NCI-H1092 (cell line): ENCODE measurements at places on chromosomes 5 and 9.

GRCh38 chr5:14118551-14119320, 24.4 kb upstream of the TRIO start:
- DNase-seq, result no peak

- no peak for DNase-seq
Measured at GRCh38 chr5:6745706-6746222, 32.5 kb downstream of the TENT4A start.

DNA sequence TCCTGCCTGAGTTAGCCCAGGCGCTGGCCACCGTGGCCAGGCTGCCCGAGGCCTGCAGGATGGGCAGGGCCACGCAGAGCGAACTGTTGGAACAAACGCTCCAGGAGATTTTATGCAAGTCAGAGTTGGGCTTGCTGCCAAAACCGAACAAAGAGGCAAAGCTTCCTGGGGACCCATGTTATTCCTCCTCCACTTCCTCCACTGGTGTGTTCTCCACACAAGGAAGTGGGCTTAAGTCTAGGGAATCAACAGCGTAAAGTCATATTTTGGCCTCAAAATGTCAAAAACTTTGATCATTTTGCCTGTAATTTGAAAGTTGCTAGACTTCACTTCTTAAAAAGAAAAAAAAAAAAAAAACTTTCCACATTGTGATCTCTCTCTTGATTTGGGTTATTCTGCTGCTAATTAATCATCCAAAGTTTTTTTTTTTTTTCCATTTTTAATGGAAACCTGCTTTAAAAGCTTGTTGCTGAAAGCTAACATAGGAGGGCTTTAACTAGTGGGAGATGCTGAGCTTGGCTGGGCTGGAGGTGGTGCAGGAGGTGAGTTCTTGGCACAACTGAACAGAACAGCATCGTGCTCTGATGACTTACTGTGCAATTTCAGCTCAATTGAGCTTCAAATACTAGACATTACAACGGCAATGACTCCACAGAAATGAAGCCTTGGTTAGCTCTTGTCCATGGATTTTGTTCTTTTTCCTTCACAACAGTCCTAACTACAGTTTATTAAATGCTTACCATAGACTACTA, 73.0 kb downstream of the PTPDC1 start:
- peak; percentile 73 for DNase-seq

DNA sequence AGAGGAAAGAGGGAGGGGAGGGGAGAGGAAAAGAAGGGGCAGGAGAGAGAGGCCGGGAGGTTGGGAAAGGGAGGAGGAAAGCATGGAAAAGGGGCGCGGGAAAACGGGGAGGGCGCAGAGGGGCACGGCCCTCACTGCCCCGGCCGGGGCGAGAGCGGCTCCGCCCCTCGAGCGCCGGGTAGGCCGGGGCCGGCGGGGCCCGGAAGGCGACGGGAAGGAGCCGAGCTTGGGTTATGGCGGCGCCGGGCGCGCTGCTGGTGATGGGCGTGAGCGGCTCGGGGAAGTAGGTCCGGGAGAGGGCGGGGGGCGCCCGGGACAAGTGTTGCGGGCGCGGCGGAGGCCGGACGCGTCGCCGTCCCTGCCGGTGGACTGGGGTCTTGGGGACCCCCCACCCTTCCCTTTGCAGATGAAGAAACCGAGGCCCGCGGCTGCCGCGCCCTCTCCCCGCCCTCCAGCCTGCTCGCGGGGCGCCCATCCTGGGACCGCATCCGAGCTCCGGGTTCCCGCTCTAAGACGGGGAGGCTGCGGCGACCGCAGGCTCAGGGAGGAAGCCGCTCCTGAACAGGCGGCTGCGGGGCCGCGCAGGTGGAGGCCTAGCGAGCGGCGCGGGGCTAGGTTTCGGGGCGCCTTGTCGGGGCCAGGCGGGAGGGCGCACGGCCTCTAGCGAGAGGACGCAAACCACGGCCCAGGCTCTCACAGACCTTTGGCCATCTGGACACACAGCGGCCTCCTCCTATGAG, at the start of gene IDNK:
TSS of gene IDNK (plus strand) at position 205 of the 740 bp plus-strand sequence. CDS start at position 234, 29 bp downstream.
- peak; percentile 58 for DNase-seq

GRCh38 chr5:1943481-1943880, 60.8 kb upstream of the IRX4 start:
- DNase-seq, result no peak

DNA sequence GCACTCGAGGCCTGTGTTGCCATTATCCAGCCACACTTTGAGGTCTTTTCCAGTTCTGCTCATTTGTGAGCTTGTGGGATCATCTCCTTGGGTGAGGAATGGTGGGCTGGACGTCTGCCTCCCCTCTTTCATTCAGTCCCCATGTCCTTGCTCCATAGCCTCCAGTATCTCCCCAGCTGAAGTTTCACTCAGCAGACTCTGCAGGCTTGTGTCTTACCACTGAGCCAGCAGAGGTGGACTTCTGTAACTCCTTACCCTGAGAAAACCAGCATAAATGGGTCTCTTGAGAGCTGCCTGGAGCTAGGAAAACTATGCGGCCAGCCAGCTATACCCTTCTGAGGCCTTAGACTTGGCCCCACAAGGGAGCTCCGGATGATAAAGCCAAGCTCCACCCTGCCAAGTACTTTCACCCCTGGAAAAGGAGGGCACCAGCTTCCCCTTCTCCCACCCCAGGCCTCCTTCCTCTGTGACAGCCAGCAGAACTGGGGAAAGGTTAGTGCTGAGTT, 12.2 kb downstream of the IRF1 start:
- DNase-seq, result no peak

DNA sequence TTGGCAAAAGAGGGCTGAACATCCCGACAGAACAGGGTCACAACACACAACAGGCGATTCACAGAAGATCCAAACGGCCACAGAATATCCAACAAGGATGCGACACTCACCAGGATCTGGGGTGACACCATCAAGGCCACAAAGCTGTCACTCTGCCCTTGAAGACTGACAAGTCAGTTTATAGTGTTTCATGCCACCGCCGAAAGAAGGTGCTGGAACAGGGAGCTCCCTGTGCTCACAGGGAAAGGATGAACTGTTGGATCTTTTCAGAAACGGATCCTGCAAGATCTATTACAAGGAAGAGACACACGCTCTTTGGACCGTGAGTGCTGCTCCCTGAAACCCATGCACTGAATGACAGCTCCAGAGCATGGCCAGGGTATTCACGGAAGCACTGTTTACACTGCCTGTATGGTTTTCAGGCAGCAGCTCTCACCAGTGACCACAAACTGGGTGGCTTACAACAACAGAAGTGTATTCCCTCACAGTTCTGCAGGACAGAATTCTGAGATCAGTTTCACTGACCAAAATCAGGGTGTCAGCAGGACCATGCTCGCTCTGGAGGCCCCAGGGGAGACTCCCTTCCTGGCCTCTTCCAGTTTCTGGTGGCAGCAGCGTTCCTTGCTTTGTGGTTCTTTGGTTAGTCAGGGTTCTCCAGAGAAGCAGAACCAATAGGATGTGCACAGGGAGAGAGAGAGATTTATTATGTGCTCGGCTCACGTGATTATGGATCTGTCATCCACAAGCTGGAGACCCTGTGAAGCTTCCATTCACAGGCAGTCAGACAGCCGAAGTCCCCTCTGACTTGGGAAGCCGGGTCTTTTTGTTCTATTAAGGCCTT, 52.8 kb downstream of the SEMA4D start:
- no peak for DNase-seq

GRCh38 chr5:14204785-14205321, 61.7 kb downstream of the TRIO start:
- no peak for DNase-seq

GRCh38 chr9:113349445-113350094, at the start of gene BSPRY:
Gene BSPRY, plus strand, starts transcription at chr9:113349541. Its CDS starts 39 bp downstream, at chr9:113349580.
- DNase-seq, result no peak

- no peak for DNase-seq
Measured at GRCh38 chr5:158265931-158266700, 407.2 kb upstream of the CLINT1 start.

DNA sequence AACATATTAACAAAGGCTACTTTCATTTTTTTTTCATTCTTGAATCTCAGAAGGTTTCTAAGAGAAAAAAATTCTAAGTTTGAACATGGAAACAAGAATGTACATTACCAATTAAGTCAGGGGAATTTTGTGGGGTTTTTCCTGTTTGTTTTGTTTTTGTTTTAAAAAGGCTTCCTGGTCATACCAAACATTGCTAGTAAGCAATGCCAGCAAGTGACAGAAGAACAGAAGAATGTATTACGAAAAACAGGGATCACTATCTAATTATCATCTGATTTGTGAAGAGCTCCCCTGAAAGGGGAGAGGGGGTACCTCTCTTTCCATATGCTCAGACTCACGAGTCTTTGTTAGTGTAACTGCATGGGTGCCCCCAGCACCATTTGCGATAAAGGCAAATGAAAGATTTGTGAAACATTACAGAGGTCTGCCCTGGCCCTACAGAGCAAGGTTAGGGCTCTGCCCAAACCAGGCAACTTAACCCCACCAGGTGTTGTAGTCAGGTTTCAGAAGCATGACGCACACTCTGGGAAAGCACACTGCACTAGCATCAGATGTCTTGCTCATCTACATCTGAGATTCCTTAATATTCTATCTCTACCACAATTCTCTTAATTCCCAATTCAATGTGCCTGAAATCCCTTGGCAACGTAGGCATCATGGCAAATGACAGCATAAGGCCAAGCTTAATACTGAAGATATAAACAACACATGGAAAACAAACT, 268.2 kb downstream of the MLLT3 start:
- no peak for DNase-seq

- no peak for DNase-seq
Measured at GRCh38 chr5:101435768-101436167, 532.7 kb upstream of the ST8SIA4 start.

- DNase-seq, result no peak
Measured at GRCh38 chr5:137078171-137078665, 420.9 kb downstream of the SPOCK1 start.

- DNase-seq, result no peak
Measured at GRCh38 chr5:15718421-15719179, 218.6 kb downstream of the FBXL7 start.

DNA sequence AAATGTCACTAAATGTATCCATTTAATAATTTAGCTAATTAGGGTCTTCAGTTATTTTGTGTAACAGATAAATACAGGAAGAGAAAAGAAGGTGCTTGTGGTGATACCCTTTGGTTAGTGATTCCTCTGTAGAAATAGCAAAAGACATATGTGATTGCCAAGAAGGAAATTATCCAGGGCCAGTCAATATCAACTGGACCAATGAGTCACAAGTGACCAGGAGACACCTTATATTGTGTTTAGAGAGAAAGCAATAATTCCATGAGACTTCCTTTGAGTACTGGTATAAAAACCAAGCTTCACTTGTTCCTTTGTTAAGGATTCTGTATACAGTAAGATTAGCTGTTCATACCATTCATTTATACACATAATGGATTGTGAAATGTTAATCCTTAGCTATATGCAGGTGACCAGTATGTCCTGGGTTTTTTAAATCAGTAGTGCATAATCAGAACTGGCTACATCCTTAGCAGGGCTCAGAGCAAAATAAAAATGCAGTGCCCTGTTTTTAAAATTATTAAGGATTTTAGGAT, 11.7 kb upstream of the F2R start:
- DNase-seq, result no peak

DNA sequence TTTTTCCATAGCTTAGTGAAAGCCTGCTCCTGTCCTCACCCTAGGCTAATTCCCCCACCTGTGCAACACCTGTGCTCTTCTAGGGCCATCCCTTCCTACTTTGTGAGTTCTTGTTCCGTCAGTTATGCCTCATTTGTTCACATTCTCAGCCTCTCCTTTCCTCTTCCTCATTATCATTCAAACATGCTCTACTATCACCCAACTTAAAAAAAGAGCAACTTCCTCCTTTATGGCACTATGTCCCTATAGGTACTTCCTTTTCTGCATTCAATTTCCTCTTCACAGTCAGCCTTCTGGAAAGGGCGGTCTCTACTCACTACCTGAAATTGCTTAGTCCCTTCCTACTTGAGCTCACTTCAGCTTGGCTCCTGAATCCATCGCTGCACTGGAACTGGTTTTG, 111.8 kb upstream of the LHFPL2 start:
- DNase-seq, result no peak

GRCh38 chr9:136882109-136882946, 4.0 kb upstream of the TRAF2 start:
- no peak for DNase-seq

DNA sequence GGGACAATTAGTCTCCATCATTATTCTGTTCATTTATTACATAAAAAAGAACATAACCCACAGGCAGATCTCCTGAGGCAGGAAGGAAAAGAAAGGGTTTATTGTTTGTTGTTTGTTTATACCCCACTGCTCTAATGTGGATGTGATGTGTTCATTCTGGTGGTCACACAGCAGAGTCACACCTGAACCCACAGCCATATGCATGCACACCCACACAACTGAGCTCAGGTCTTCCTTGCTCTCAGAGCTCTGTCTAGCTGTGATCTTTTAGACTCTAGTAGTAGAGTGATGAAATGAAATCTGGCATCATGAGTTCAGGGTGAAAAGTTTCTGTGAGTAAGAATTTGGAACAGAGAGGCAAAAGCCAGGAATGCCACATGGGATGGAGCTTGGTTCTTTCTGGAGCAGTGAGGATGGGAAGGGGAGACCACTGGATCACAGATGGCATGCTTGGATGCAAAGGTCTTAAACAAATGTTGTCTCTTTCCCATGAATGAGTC, 227.0 kb downstream of the PAPPA start:
- no peak for DNase-seq

DNA sequence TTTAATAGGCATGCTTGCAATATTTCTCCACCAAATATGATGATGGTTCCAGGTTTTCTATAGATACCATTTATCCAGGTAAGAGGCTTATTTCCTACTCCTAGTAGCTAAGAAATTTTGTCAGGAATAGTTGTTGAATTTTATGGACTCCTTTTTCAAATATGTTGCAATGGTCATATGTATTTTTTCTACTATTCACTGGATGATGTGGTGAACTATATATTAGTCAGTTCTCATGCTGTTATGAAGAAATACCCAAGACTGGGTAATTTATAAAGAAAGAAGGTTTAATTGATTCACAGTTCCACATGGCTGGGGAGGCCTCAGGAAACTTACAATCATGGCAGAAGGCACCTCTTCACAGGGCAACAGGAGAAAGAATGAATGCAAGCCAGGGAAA, 141.1 kb upstream of the NR3C1 start:
- DNase-seq, result no peak

DNA sequence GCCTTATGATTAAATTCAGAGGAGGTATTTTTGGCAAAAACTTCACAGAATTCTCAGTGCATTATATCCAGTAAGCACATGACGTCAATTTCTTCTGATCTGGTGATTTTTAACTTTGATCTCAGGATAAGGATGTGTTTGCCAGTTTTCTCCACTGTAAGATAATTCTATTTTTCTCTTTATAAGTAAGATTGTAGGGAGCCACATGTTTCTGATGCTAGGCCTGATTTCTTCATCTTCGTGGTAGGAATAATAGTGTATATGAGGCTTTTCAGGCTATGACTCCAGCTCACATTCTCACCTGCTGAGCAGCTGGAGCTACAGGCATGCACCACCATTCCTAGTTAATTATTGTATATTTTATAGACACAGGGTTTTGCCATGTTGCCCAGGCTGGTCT, 32.1 kb upstream of the LMNB1 start:
- DNase-seq, result no peak

GRCh38 chr5:171422495-171422894, 3.0 kb downstream of the FGF18 start:
- DNase-seq, result no peak
